Stimulated activated CD8-positive, alpha-beta memory T cell treated with anti-CD3 and anti-CD28 coated beads, Interleukin-7, amount 100 ng/mL, for 1 hour (primary cell): ENCODE measurements at places on chromosomes 13 and 19.

DNA sequence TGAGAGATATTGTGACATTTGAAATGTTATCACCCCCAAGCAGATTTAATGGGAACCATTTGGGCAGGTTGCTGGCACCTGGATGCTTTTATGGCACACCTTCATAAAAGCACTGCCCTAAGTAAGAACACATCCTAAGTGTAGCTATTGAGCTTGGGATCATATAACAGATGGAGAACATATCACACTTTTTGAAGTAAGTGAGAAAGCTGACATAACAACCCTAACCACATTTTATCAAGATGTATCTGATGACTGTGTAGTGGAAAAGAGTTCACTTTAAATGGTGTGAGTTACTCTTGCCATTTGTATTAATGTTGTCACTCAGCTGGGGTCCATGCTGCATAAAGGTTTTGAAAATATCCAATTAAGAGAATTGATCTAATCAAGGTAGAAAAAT, 287.9 kb downstream of the DCLK1 start:
- no peak for DNase-seq

DNA sequence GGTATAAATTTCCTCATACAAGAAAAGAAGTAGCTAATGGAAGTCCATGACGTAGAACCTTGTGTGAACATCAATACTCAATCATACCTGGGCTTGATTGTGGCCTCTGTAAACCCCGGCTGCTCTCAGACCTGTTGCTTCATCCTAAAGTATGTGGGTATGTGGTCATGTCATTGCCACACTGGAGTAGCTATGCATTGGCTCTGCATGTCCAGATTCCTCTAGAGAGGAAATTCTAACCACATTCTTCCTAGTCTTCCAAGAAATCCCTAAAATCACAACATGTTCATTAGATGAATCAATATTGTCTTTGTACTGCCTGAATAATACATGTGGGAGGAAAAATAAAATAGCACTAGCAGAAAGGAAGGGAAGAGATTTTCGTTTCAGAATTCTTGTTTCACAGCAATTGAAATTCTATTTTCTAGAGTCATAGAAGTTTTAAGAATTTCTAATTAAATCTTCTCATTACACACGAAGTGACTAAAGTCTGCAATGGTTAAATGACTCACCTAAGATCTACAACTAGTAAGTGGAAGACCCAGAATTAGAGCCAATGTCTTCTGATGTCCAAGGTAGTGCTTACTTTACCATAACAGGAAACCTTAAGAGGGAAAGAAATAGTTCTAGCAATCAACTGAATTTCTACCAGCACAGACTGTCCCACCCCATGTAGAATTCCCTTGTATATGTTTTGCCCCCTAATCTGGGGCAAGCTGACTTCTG, 28.0 kb downstream of the RXFP2 start:
- DNase-seq = no peak

- DNase-seq = peak; percentile 6
Observed at GRCh38 chr19:53102756-53103233, 427 bp downstream of the ZNF160 start.

GRCh38 chr13:26494571-26495195, 62.8 kb upstream of the WASF3 start:
- no peak for DNase-seq

DNA sequence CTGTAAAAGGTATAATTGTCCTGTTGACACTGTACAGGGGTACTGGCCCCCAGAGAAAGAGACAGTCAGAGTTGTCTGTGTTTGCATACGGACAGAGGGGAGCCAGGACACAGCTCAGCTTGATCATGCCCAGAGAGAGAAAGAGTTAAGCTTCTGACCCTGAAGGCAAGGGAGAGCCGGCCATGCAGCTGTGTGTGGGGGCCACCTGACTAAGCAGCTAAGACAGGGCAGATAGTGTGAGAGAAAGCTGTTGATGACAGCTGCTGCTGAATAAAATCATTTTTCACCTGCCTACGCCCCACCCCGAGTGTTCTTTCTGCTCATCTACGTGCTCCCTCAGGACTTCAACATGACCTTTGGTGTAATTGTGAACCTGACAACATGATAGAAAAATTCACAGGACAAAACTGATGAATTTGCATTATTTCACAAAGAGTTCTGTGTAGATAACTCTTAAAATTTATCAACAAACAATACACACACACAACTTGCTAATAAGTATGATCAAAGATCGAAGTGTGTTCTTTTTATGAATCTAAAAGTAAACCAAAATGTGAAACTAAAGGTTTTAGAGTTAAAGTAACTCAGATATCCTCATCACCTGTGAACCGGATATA, 1294.3 kb upstream of the ATXN8OS start:
- no peak for DNase-seq

DNA sequence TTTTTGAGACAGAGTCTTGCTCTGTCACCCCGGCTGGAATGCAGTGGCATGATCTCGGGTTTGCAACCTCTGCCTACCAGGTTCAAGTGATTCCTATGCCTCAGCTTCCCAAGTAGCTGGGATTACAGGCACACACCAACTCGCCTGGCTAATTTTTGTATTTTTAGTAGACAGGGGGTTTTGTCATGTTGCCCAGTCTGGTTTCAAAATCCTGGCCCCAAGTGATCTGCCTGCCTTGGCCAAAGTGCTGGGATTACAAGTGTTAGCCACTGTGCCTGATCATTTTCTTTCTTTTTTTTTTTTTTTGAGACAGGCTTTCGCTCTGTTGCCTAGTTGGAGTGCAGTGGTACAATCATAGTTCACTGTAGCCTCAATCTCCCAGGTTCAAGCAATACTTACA, 28.7 kb downstream of the ZMYM5 start:
- DNase-seq = no peak

DNA sequence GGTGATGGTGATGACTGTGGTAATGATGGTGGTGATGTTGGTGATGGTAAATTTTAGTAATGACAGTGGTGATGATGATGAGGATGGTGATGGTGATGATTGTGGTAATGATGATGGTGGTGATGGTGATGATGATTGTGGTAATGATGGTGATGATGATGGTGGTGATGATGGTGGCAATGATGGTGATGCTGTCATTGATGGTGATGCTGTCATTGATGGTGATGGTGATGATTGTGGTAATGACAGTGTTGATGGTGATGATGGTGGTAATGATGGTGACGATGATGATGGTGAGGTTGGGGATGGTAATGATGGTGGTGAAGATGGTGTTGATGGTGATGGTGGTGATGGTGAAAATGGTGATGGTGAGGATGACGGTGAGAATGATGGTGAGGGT, 11.7 kb upstream of the BCAT2 start:
- DNase-seq = no peak

GRCh38 chr19:54245936-54246335, 3.3 kb upstream of the LILRA6 start:
- no peak for DNase-seq

DNA sequence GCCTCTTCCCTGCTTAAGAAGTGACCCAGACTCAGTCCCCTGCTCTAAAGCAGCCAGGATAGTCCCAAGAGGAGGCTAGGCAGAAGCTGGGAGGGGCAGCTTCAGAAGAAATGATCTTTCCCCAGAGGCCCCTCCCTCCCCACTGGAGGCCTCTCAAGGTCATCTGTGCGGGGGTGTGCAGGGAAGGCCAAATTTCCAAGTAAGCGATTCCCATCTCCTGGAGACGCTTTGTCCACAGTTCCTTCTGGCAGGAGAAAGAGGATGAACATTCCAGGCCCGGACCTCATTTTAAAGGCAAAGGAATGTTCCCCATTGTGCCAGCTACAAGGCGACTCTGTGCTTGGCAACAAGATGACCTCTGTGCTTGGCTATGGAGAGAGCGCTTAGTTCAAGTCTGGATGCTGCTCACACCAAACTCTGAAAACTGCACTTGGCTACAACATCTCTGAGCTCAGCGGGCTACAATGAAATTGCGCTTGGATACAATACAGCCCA, 23.5 kb downstream of the COL5A3 start:
- DNase-seq = no peak

DNA sequence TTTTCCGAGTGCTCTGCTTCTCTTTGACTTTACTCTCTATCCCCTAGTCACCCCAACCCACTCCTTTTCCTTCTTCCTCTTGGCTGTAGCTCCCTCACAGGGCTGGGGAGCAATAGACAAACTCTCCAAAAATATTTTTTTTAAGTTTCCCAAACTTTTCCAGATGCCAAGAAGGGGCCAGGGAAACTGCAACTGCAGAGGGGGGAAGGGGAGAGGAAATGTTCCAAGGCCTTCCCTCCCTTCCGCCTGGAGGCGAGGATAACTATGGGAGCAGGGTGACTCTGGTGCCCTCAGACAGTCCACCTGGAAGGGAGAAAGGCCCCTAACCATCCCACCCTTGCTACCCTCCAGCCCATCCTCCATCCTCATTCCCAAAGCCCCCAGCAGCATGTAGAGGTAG, 49.4 kb downstream of the LYL1 start:
- DNase-seq = no peak

GRCh38 chr13:76667551-76667950, 218.7 kb downstream of the KCTD12 start:
- no peak for DNase-seq

GRCh38 chr13:102724923-102725322, 30.1 kb upstream of the METTL21C start:
- no peak for DNase-seq

DNA sequence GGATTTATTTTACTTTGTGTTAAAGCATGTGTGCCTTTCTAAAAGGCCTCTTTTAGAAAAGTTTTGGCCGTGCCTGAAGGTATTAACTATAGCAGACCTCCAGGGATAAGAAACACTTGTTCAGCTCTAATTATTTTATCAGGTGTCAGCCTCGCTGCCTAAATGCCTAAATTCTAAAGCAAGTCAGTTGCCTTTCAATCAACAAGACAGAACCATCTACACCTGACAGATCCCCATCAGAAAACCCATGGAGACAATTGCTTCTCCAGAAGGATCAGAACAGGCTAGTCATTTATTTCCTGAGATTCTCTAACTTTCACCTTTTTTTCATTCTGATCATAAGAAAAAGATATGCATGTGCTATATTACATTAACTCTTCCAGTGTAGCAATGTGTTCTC, 171.4 kb upstream of the GPC6 start:
- DNase-seq = no peak

DNA sequence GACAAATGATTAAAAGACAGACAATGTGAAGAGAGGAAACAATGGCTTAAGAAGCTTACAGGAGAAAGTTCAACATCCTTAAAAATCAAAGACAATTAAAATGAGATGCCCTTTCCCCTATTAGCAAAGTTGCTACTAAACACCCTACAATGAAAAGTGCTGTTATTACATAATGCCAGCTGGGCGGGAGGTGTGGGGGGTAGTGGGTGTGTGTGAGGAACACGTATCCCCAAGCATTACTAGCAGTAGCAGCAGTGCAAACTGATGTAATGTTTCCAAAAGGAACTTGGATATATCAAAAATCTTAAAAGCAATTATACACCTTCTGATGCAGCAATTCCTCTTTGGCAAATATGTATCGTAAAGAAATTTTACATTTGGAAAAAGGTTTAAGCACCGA, 70.9 kb downstream of the PEG3 start:
- DNase-seq = no peak

GRCh38 chr19:28878862-28879566, 333.9 kb downstream of the UQCRFS1 start:
- no peak for DNase-seq
